ENCODE measurements at places on chromosomes 2 and 18.
A peak's percentile ranks its signal among the peaks of the same experiment; 100 is the strongest.

DNA sequence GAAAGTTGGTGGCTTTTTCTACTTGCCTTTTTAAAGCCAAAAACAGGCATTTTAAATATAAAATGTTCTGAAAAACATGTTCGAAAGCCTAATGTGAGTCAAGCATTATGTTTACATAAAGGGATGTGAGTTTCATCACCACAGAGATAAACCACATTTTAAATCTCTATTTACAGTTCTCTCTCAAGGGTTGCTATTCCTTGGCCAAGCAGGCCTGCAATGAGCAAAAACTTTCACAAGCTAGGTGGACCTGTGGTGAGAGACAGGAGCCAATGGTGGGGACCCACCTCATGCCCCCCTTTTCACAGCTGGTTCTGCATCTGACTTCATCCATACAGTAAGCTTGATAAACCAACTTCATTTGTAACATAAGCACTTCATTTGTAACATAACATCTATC, 65.1 kb downstream of the CUL3 start:
- peak; percentile 15 for DNase-seq

- DNase-seq: no peak
These were observed 90.3 kb upstream of the CDH2 start for GRCh38 chr18:28267276-28267675.

DNA sequence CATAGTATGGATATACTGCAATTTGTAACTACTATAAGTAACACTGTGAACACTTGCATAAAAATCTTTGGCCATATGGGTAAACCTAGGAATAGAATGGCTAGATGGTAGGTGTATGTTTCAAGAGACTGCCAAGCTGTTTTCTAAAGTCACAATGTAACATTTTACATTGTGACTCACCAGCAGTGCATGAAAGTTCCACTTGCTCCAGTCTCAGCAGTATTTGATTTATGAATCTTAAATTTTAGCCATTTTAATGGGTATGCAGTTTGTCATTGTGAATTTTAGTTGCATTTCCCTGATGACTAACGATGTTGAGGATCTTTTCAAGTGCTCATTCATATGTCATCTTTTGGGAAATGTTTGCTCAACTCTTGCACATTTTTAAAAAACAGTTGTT, 86.1 kb downstream of the FARSB start:
- DNase-seq: no peak

DNA sequence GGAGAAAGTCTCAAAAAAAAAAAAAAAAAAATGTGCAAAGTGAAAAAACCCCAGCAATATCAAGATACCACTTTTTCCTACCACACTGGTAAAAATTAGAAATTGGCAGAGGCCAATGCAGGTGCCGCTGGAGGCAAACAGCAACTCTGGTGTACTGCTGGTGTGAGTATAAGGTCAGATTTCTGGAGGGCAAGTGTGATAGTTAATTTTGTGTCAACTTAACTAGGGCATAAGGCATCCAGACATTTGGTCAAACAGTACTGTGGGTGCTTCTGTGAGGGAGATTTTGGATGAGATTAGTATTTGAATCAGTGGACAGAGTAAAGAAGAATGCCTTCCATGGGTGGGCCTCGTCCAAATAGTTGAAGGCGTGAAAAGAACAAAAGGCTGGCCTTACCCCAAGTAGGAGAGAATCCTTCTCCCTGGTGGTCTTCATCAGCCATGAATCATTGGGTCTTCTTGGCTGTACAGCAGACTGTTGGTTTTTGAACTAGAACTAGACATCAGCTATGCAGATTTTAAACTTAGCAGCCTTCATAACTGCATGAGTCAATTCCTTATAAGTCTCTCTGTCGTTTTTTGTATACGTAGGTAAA, 52.8 kb upstream of the FHL2 start:
- DNase-seq: no peak
